ENCODE measurements at places on chromosomes 12 and 14. TPM values are rescaled to one million over a fixed set of nuclear protein-coding genes. Genes with fewer than 3 reads are reported as not detected.

DNA sequence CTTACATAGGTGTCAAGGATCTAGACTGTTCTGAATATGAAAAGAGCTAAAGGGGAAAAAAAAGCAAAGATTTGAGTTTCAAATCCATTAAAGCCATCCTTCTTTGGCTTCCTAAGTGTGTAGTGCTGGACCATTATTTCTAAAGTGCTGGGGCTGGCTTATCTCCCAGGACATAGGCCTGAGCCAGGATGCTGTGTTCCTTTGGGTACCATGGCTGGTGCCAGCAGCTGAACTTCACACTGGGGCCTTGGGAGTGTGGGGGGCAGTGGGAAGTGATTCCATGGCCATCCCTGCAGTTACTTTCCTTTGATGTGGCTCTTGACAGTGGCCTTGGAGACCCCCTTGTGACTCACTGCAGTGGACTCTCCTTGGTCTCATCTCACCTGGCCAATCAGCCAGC lies 20.8 kb downstream of the PRMT8 start:
- DNase-seq = no peak

DNA sequence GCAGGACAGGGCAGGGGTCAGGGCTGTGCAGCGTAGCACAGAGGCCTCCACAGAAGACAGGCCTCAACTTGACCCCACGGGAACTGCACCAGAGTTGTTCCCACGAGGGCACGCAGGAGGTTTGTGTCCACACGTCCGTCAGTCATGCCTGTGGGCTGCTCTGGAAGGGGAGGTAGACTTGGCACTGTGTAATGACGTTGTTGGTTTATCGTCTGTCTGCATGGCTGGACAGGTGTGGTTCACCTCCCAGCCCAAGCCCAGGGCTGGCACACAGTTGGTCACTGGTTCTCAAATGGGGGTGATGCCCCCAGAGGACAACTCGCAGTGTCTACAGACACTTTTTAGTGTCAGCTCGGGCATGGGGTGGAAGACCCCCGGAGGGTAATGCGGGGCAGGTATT lies 45.8 kb downstream of the CCNK start:
- no peak overlapping the region for H3K4me3 ChIP-seq
- no peak overlapping the region for H3K27ac ChIP-seq
- no peak for DNase-seq
- H3K4me1 ChIP-seq = peaks cover 46% of the 10 kb centered on the region

KRT77 gene
- not detected for total RNA-seq

DAAM1 gene
- total RNA-seq = 10.3 TPM

All from IMR-90 (cell line).